ENCODE measurements at places on chromosomes 3 and 15.

DNA sequence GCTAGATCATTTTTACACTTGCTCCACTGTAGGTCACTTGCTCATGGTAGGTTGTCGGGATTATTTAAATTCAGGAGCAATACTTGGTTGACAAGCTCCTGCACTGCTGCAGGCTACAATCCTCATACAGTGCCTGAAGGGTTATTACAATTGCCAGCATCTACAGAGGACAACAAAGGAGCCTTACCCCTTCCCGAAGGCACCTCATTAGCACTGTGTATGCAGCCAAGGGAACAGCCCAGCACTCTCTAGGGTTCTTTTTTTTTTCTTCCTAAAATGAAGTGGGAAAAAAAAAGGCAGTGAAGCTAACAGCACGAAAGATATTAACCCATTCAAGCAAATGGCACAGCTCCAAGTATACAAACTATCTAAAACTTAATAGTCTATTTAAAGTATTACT lies 142.7 kb downstream of the ULK4 start:
- no peak for DNase-seq

DNA sequence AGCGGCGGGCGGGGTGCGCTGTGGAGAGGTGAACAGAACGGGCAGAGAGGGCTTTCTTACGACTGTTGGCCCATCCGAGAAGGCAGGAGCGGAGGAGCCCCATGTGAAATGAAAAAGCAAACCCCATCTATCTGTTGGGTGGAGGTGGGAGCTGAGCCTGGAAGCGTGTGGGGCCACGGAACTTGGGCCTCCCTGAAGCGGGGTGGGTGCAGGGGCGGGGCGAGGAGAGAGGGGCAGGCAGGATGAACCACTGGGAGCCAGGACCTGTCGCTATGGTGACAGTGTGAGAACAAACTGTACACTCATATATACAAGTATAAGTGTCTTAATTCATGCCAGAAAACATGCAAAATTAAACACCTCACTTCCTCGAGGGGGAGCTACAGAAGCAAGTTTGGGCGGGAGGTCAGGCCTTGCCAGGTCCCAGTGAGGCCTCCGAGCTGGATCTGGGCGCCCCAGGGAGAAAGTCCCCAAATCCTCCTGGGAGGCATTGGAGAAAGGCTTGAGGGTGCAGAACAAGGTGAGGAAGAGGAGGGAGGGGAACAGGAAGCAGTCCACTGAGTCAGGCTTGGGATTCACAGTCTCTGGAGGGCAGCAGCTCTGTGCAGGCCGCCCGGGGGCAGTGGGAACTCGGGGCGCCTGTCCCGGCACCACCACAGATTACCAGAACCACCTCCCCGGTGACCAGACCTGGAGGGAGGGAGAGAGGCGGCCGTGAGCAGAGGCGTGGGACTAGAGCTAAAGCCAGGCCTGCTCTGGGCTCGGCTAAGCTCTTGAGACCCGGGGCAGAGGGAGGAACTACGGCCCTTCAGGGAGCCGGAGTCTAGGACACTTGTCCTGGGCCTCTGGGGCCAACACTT lies 34.8 kb downstream of the RBPMS2 start:
- no peak for DNase-seq

DNA sequence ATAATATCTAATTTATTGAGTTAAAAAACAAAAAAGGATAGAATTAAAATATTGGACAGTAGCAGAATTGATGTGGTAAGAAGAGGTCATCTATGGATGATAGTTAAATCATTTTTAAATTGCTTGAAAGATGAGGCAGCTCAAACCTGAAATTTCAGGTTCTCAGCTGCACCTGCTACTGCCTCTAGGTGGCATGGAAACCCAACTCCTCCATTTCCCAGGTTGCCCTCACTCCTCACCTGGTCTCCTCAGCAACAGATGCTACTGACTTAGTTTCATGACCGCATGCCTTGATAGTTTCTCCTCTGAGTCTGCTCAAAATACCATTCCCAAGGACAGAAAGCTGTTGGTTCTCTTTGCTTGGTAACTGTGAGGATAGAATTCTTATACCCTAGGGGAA lies 148.1 kb downstream of the ABHD5 start:
- DNase-seq: no peak

- no peak for DNase-seq
These were observed 85.7 kb downstream of the ATP2B2 start for GRCh38 chr3:10419637-10420232.

GRCh38 chr3:108677811-108678210 lies 79.4 kb downstream of the RETNLB start:
- DNase-seq: no peak

GRCh38 chr3:123078101-123078500 lies 11.3 kb downstream of the PDIA5 start:
- DNase-seq: no peak

GRCh38 chr15:45801543-45801942 lies 166.7 kb downstream of the SQOR start:
- no peak for DNase-seq

DNA sequence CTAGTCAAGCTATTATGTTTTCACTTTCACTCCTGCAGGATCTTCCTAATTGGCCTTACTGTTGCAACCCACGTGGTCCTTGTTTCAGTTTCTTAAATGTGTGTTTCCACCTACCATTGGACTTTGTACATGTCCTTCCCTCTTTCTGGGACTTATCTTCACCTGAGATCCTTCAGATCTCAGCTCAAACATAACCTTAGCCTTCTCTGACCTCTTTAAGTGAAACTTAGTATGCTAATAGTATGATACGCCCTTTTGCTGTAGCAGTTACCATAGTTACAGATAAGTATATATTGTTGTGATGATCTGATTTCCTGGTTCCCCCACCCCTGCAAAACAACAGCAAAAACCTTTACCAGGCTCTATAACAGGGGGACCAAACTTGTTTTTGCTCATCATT lies 35.2 kb downstream of the U2SURP start:
- DNase-seq: no peak

DNA sequence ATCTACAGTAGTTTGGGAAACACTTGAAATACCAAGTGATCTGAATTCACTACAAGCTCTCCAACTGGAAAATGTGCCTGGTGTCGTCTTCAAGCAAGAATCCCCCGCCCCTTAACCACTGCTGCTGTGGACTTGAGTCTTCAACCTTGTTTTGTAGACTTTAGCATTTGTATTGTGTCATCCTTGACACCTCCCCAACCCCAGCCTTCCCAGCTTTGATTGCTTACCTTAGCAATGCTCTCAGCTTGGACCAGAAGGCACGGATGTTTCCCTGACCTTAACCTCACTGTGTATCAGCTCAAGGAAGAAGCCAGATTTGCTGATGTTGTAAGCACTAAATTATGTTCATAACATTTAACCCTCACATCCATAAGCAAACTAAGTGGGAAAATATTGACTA lies 146.4 kb downstream of the IGF1R start:
- DNase-seq: no peak

- no peak for DNase-seq
These were observed 40.5 kb downstream of the CYFIP1 start for GRCh38 chr15:22939652-22940061.

- no peak for DNase-seq
These were observed 4.3 kb upstream of the SUCNR1 start for GRCh38 chr3:151869181-151869580.

Measured in nephron progenitor cell (in vitro differentiated cells).